ENCODE measurements at places on chromosomes 13 and 19.

DNA sequence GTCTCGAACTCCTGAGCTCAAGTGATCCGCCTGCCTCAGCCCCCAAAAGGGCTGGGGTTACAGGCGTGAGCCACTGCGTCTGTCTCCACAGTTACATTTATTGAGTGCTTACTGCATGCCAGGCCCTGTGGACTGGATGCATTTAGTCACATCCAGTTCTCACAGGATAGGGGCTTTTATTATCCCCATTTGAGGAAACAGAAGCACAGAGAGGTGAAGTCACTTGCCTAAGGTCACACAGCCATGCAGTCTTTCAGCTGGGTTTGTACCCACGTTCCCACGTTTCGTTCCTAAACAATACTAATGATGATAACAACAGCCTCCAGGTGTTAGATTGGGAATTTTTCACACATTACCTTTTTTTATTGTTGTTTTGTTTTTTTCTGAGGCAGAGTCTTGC lies 9.1 kb upstream of the EBI3 start:
- DNase-seq, result no peak

- DNase-seq, result no peak
Measured at GRCh38 chr19:45496349-45496953, 396 bp downstream of the RTN2 start.

GRCh38 chr19:556611-557382 lies 12.9 kb downstream of the GZMM start:
- no peak for DNase-seq

DNA sequence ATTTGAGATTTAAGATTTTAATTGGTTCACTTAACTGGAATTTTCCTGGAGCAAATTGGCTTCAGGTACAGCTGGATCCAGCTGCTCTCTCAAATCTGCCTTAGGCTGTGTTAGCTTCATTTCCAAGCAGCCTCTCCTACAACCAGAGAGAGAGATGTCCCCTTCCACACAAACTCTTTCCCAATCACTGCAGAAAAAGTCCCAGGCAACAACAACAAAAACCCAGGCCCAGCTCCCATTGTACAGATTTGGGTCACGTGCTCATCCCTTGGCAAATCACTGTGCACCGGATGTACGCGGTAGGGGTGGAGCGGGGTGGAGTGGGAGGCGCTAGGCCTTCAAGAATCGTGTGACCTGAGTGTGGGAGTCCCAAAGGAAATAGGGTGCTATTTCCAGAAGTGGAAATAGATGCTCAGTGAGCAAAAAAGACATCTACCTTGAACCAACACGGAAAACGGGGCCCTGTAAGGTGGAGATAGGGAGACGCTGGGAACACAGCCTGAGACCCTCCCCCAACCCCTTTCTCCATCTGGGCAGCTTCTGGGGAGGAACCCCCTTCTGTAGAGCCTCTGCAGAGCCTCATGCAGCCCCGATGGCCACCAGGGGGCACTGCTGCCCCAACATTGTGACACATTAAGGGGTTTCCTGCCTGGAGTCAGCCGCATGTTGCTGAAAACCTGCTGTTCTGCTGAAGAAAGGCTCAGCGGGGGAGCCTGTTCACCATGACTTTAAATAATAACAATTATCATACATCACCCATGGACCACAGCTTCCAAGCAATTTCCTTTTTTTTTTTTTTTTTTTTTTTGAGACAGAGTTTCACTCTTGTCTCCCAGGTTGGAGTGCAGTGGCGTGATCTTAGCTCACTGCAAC lies 25.4 kb downstream of the HPN start:
- no peak for DNase-seq

DNA sequence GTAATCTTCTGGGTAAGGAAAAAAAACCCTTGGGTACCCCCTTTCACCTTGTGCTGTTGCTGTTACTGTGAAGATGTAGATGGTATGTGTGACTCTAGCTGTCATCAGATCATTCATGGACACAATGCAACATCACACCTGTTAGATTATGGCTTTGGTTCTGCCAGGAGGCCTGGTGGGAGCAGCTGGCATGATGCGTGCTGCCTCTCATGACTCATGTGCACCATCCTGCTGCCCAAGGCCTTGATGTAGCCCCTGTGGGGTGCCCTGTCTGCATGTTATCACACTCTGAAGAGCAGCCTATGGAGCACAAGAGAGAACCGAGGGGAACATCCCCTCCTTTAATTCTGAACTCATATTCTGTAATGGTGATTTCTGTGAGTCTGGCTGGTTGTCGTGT lies 57.7 kb upstream of the TEX29 start:
- no peak for DNase-seq

GRCh38 chr19:8924283-8924682 lies 85.9 kb downstream of the MUC16 start:
- no peak for DNase-seq
